ENCODE measurements at places on chromosomes 2 and 18.

- ATAC-seq = no peak
These were observed 144.8 kb downstream of the SMAD7 start for GRCh38 chr18:48805826-48806535.

- no peak for ATAC-seq
These were observed 443.7 kb downstream of the BCL11A start for GRCh38 chr2:60109744-60110143.

GRCh38 chr2:138439733-138440132 is 61.8 kb upstream of the SPOPL start:
- ATAC-seq = no peak

GRCh38 chr2:100066246-100066645 is 76.1 kb downstream of the AFF3 start:
- no peak for ATAC-seq

GRCh38 chr2:39379643-39380524 is 57.2 kb downstream of the MAP4K3 start:
- peak; percentile 91 for ATAC-seq

- no peak for ATAC-seq
These were observed 218.4 kb upstream of the DTNA start for GRCh38 chr18:34491719-34492118.

GRCh38 chr2:228665232-228665631 is 483.7 kb upstream of the SPHKAP start:
- ATAC-seq = no peak
